HT1080 (cell line): ENCODE measurements at places on chromosomes 7 and 10.
A peak's percentile ranks its signal among the peaks of the same experiment; 100 is the strongest.

DNA sequence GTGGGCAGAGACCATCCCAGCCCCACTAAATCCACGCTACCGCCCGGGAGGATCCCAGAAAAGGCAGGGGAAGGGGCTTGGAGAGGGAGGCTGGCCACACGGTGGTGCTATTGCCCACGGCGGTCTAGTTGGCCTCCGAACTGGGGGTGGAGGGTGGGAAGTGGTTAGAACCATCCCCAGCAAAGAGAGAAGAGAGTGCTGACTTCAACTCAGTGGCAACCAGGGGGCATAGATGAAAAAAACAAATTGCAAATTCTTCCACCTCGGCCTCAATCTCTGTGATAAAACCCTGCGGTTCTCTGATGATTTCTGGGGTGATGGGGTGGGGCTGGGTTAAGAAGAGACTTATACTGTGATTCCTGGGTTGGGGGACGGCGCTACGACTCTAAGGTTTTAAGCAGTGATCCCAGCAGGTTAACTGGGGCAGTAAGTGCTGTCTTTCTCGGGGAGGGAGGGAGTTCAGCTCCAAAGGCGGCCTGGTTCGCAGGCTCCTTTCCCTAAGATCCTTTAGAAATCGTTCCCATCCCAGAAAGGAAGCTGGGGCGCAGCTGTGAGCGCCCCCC is 154.5 kb upstream of the LYZL2 start:
- DNase-seq: peak; percentile 60

DNA sequence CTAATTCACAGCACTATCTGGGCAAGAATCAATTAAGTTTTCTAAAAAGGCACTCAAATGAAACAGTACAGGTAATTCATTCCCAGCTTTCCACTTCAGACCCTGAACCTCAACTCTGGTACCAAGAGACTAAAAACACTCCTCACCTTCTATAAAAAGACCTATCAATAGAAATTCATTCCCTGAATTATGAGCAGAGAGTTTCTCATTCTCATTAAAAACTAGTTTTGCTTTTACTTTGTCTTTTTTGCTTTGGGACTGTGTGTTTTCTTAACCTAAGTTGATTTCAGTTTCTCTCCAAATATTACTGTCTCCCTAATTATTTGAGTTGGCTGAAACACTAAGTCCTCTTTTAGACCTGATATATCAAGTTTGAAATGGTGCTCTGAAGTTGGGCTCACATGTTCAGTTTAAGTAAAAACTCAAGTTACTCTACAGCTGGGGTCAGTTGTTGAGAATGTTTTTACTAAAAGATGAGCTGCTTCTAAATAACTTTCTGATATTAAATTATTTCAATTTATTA is 189.5 kb downstream of the JAZF1 start:
- no peak for DNase-seq

DNA sequence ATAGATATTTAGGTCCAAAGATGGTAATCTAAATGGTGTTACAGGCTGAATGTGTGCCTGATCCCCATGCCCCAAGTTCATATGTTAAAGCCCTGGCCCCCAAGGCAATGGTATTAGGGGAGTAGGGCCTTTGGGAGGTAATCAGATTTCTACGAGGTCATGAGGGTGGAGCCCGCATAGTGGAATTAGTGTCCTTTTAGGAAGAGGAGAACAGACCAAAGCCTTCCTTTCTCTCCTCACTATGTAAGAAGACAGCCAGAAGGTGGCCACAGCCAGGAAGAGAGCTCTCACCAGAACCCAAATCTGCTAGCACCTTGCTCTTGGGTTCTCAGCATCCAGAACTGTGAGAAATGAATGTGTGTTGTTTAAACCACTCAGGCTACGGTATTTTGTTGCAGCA is 15.2 kb downstream of the ERVW-1 start:
- DNase-seq: no peak

DNA sequence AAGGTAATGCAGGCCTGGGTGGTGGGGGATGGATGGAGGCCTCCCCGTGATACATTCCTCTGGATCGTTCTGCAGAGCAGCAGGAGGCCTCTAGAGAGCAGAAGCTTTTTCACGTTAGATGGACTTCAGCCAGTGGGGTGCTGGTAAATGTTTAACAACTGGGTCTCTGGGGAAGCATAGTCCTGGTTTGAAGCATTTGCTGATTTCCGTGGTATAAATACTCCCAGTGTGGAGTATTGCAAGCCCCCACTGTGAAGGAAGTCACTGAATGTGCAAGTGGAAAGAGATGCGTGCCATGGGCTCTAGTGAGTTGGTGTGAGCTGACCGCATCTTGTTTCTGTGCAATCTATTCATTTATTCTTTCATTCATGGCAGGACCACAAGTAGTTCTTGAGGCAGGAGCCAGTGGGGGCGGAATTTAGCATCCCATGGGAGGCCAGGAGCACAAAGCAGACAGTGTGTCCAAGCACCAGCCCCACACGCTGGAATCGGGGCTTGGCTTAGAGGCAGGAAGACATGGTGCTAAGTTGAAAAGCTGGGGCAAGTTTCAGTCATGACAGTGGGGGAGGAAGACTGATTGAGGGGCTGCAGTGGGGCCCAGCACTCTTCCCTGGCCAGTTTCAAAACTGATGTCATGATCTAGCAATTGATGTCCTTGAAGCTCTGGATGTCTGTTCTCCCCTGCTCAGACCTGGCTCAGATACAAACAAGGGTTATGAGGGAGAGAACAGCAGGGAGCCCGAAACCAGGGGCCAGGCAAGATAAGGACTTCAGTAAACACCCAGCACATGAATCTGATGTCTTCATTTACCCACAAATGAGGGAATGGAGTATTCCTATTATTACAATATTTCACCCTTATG is 280.9 kb upstream of the LYZL1 start:
- DNase-seq: no peak

GRCh38 chr10:102917314-102917961 is 656 bp upstream of the CNNM2 start:
- DNase-seq: peak; percentile 22

DNA sequence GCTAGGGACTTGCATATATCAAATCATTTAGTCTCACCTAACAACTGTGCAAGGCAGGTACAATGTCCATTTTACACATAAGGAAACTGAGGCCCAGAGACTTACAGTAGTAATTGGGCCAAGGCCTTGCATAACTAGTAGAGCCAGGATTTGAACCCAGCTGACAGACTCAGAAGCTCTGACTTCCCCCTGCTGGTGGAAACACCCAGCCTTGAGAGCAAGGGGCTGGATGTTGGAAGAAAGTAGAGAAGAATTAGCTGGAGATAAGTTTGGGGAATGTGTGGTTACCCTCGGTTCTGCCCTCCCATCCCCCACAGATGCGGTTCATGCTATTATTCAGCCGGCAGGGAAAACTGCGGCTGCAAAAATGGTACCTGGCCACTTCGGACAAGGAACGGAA is 2.0 kb downstream of the AP1S1 start:
- no peak for DNase-seq

GRCh38 chr7:117146059-117146458 is 176.8 kb downstream of the WNT2 start:
- no peak for DNase-seq

DNA sequence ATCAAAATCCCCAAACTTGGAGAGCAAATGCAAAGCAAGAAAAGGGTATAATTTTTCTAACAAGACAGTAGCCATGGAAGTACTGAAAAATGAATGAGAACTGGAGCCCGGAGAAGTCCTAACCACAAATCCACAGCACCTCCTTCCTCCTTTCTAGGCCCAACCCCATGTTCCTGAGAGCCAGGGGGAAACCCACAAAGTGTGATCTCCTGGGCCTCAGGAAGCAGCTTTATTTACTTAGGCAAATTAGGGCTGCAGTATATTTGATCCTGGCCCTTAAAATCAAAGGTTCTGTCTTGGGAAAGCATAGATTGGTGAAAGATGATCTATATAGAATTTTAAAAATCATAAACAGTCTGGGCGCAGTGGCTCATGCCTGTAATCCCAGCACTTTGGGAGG is 103.0 kb downstream of the DOCK4 start:
- peak; percentile 75 for DNase-seq

DNA sequence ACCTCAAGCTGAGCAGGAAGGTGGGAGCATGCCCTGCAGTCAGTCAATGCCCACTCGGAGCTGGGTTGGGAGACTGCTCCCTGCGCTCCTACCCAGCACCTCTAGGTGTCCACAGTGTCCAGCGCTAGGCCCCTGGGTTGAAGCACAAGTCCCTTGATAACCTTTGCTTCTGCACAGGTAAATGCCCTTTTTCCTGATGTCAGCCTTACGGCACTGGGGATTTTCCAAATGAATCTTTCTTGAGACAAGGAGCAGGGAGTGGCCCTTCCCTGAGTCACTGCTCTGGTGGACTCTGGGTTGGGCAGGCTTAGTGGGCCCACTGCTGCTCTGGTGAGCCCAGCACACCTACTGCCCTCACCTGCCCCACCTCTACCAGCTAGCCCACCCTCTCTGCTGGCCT is 61.9 kb upstream of the OPN4 start:
- no peak for DNase-seq

GRCh38 chr10:30447125-30447799 is 13.3 kb downstream of the MAP3K8 start:
- DNase-seq: peak; percentile 58

- DNase-seq: no peak
Measured at GRCh38 chr10:88731296-88731695, 25.2 kb downstream of the LIPK start.

DNA sequence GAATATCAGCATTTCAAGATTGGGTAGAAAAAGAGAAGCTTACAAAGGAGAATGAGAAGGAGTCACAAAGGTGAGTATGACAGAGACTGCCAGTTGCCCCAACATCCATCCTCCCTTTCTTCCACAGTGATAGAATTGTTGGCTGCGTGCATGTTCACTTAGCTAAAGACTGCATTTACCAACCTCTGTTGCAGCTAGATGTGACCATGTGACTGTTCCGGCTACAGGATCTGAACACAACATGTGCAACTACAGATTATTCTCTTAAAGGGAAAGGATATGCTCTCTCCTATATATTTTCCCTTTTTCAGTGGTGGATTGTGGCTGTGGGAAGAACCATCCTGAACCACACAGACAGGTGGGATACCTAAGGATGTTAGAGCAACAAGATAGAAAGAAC is 60.5 kb upstream of the ZNRF2 start:
- no peak for DNase-seq

- no peak for DNase-seq
Measured at GRCh38 chr7:137928626-137929025, 73.3 kb downstream of the CREB3L2 start.

DNA sequence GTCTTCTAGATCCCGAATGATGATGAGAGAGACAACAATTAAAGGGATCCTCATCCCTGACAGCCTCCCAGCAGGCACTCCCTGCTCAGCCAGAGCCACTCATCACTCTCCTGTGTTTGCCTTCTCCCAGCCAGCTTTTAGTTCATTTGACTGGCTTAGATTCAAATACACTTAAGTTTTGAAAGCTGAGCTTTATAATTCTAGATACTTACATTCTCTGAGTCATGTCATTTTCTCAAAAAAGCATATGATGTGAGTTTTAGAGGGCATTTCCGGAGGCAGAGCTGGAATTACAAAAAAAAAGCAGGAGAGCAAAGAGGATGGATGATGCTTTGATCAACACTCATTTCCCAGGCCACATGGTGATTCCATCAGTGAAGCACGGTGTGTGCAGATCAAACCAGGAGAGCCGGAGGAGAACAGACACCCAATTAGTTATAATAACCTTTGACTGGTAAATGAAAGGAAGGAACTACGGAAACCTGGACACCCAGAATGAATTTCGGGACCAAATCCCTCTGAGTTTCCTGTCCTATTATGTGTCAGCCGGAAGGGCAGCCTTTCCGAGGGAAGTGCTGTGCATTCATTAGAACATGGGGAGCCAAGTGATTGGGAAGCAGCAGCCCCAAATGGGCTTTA is 81.5 kb upstream of the HPS1 start:
- DNase-seq: peak; percentile 65

- DNase-seq: no peak
Measured at GRCh38 chr7:34242391-34242790, 337.1 kb downstream of the BMPER start.

GRCh38 chr7:99679400-99680191 is at the start of gene CYP3A5:
TSS of gene CYP3A5 (minus strand) at chr7:99679996. CDS start at chr7:99679896, 100 bp downstream.
- peak; percentile 63 for DNase-seq

DNA sequence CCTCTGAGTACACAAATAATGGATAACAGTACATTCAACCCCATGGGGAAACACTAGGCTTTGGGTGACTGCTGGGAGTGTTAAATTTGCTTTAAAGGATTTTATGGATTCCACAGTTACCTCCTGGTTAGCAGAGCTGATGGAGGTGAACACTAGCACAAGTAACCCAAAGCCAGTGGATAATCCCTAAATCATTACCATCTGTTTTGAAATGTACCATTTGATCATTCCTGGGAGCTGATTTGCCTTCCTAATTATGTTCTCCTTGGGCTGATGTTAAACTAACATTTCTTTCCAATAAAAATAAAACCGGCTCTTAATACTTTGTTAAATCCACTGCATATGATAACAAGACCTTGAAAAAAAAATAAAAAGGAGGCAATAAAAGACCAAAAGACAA is 493.9 kb downstream of the PLXNA4 start:
- no peak for DNase-seq

GRCh38 chr7:39324139-39324760 is 242.0 kb upstream of the YAE1 start:
- no peak for DNase-seq

DNA sequence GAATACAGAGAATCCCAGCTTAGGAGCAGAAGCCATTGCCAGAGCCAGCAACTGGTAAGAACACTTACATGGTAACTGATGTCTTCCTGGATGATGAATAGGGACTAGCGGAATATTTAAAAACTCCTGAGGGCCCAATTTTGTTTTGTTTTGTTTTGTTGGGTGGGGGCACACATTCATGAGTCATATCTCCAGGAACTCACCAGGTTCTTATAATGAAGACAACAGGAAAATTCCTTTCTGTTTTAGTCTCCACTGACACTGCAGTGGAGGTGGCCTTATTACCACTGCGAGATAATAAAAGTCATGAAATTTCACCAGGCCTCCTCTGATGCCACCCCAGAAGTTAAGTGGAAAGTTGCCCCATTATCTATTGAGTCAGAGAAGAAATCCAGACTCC is 6.6 kb upstream of the CUZD1 start:
- DNase-seq: peak; percentile 72

GRCh38 chr7:131166066-131166465 is 161.6 kb upstream of the MKLN1 start:
- peak; percentile 46 for DNase-seq
